ENCODE measurements at places on chromosomes 16 and 17.

- DNase-seq: no peak
Measured at GRCh38 chr17:49442041-49442440, 27.4 kb upstream of the PHB1 start.

DNA sequence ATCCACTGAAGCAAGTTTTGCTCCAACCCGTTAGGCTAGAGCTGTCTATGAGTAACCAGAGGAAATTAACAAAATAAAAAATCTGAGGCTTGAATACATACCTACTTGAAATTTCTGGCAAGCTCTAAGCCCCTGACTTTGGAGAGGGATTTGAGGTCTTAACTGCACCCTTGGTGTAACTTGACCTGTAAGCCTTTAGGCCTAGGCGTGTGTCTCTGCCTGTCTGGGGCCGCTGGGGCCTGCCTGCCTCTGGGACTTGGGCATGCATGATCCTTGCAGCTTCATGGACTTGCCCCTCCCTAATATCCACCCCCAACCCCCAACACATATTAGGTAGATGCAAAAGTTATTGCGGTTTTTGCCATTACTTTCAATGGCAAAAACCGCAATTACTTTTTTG, 3.7 kb upstream of the CDC42EP4 start:
- no peak for DNase-seq

GRCh38 chr17:80664217-80664790, 119.7 kb downstream of the RPTOR start:
- DNase-seq: no peak

DNA sequence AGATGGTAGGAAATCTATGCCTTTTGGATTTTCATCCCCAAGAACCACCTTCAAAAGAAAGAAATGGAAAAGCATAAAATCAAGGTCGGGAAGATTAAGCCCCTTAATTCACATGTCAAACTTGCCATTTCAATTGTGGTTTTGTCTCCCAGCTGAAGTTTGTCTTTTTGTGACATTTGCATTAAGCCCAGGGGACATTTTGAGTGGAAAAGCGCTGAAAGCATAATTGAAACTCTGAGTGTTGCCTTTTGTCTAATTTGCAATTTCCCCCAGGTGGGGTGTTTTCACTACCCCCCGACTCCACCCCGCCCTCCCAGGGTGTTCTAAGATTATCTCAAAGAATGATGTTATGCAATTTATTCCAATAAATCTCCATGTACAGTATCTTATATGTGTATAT, 396.2 kb downstream of the CDH13 start:
- no peak for DNase-seq

DNA sequence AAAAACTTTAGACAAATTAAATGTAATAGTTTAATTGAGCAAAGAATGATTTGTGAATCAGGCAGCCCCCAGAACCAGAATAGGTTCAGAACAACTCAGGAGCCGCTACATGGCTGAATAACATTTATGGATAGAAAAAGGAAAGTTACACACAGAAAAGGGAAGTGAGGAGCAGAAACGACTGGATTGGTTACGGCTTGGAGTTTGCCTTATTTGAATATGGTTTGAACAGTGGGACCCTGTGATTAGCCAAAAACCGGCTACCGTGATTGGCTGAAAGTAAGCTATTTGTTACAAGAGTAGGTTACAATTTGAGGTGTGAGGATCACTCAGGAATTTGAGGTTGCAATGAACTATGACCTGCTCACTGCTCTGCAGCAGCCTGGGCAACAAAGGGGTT, 1139.8 kb downstream of the CDH11 start:
- no peak for DNase-seq

DNA sequence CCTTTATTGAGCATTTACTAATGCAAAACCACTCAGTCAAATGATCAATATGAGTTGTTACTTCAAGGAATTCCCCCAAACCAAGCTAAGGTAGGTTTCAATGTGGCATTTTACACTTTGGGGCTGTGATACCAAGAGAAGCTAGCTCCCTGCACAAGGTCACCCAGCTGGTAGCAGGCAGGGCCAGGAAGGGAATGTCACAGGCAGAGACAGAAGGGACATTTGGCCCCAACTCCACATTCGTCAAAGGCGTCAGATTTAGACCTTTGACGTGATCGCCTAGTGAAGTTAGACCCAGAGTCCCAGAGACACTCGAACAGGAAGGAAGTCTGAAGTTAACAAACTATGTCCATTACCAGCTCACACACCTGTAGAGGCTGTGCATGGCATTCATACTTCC, 5.5 kb upstream of the SMG1 start:
- DNase-seq: no peak

- DNase-seq: no peak
Measured at GRCh38 chr16:68782198-68783174, 45.4 kb downstream of the CDH1 start.

DNA sequence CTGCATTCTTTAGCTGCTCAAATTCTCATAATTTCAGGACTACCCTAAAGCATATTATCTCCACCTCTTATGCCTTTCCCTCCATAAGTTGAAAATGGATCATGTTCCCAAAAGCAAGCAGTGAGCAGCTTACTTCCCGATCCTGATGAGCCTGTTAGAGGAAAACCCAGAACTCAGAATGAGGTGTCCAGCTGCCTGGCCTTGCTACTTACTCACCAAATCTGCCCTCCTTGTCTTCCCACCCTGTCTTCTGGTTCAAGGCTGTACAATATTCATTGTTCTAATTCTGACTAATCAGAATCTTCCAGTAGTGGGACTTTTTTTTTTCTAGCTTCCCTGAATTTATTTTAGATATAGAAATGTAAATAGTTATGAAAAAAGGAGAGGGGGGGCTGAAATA, 10.8 kb downstream of the LYRM1 start:
- no peak for DNase-seq

DNA sequence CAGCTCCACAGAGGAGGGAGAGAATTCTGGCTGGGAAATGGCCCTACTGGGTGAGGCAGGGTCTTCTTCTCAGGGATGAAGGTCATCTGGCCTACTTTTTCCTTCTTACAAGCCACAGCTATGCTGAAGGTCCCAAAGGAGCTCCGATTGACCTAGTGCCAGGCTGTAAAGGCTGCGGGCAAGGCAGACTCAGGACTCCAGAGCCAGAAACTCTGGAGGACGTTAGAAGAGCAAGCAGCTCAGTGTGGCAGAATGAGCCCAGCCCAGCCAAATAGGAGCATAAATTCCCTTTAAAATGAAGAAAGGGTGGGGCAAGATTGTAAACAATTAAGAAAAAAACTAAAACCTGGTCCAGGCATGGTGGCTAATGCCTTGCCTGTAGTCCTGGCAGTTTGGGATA, 20.1 kb upstream of the CNOT1 start:
- no peak for DNase-seq

- no peak for DNase-seq
Measured at GRCh38 chr16:57151369-57151768, 34.5 kb downstream of the PSME3IP1 start.

GRCh38 chr17:42878123-42878880, 22.3 kb upstream of the G6PC1 start:
- DNase-seq: no peak

- no peak for DNase-seq
Measured at GRCh38 chr17:66348584-66349165, 46.3 kb downstream of the PRKCA start.

DNA sequence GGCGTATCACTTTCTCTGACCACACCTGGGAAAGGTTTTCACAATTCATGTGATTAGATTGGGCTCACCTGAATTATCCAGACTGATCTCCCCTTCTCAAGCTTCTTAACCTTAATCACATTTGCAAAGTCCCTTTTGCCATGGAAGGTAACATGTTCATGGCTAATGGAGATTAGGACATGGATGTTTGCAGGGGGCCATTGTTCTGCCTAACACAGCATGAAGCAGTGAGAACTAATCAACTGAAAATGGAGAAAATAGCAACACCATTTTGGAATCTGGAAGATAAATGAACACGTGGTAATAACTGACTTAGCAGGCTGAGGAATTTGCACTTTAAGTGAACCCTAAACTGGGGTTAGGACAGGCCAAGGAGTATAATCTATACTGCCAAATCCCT, 25.0 kb upstream of the SBK1 start:
- no peak for DNase-seq

- DNase-seq: no peak
Measured at GRCh38 chr17:62920300-62920699, 45.7 kb upstream of the TANC2 start.

GRCh38 chr17:6969323-6969726, 26.5 kb upstream of the ALOX12 start:
- no peak for DNase-seq

DNA sequence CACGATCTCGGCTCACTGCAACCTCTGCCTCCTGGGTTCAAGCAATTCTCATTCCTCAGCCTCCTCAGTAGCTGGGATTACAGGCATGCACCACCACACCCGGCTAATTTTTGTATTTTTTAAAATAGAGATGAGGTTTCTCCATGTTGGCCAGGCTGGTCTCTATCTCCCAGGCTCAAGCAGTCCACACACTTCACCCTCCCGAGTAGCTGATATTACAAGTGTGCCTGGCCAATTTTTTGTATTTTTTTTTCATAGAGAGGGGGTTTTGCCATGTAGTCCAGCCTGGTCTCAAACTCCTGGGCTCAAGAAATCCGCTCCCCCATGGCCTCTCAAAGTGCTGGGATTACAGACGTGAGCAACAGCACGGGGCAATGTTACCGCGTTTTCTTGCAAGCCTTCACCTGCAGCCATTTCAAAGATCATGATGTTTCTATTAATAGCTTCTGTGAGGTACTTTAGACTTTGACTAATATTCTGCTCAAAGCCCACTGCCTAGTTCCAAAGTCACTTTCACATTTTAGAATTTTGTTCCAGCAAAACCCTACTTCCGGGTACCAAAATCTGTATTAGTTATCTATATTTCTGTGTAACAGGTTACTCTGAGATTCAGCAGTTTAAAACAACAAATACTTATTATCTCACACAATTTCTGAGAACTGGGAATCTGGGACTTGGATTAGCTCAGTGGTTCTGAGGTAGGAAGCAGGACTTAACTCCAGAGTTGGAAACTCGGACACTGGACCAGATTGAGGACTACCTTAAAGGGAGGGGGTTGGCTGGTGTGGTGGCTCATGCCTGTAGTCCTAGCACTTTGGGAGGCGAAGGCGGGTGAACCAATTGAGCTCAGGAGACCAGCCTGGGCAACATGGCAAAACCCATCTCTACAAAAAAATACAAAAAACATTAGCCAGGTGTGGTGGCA, 12.0 kb upstream of the MED13 start:
- no peak for DNase-seq

DNA sequence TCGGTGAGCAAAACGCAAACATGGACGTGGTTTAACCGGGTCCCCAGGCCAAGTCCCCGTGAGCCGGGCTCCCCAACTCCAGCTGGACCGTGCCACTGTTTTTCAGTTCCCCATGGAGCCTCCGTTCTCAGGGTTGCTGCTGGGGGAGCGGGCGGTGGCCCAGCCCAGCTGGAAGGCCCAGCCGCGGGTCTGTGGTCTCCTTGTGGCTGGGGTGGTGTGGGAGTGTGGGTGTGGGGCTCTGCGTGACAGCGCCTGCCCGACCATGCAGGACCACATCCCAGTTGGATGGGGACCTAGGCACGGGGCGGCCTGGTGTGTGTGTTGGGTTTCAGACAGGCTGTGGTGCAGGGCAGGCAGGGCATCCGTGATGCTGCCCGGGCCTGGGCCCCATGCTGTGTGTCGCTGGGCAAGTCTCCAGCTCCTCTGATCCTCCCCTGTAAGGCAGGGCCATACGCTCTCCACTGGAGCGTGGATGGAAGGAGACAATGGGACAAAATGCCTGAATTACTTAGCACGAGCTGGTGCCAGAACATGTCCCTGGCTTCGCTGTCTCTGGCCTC, 40.3 kb downstream of the COX4I1 start:
- no peak for DNase-seq

GRCh38 chr16:66293207-66293735, 73.2 kb upstream of the CDH5 start:
- no peak for DNase-seq

- no peak for DNase-seq
Measured at GRCh38 chr16:83803811-83804210, 4.0 kb upstream of the HSBP1 start.

- no peak for DNase-seq
Measured at GRCh38 chr17:17213775-17214174, 7.6 kb upstream of the PLD6 start.

DNA sequence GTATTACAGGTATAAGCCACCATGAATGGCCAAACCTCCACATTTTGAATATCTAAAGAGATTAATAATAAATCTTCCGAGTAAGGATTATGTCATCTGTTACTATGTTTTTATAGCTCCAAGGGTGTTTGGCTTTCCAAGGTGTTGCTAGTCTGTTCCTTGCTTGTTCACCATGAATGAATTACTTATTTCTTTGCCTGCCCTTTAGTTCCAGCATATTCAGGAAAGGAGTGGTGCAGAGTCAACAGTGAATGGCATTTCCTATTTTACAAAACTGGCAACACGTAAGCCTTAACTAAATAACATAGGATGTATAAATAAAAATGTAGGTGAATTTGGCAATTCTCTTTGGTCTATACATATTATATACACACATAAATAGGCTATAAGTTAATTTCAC, 70.3 kb downstream of the MYO1D start:
- DNase-seq: no peak

All from muscle of arm (tissue), 14 donors.